Suprapubic skin (tissue), 4 donors: ENCODE measurements at places on chromosomes 1 and 21.

GRCh38 chr1:101632548-101633272 is 364.0 kb downstream of the OLFM3 start:
- DNase-seq = no peak

DNA sequence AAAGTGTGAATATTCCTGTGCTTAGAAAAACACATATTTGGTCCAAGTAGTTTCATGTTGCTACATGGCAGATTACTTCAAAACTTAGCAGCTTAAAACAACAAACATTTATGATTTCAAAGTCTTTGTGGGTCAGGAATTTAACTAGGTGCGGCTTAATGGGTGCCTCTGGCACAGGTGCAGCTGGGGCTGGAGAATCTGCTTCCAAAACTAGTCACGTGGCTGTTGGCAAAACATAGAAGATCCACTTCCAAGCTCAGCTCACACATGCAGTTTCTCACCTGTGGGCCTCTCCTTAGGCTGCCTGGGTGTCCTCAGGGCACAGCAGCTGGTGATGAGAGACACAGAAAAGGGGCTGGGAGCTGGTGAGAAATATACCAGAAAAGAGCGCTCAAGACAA is 263.4 kb downstream of the TTLL7 start:
- DNase-seq = no peak

DNA sequence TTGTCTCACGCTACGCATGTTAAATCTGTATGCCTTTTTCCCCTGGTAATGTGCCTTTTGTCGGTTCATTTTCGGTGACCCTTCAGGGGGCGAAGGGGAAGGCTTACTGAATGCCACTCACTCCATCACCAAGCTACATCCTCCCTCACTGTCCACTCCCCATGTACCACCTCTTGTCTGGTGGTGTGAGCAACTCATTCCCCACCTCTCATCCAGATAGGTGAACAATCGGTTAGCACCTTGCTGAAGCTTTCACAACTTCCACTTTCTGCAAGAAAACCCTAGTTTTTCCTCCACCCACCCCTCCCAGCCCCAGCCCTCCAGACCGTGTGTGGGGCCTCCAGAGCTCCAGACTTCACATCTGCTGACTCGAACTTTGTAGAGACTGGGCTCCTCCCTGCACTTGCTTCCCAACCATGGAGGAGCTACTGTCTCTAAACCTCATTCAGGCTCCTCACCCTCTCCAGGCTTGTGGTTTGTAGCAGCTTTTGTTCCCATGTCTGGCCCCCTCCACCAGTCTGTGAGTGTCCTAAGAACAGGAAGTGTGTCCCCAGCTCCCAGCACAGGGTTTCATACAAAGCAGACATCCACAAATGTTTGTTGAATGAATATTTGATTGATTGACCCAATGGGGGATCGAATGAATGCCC is 48.4 kb upstream of the RUNX3 start:
- DNase-seq = no peak

DNA sequence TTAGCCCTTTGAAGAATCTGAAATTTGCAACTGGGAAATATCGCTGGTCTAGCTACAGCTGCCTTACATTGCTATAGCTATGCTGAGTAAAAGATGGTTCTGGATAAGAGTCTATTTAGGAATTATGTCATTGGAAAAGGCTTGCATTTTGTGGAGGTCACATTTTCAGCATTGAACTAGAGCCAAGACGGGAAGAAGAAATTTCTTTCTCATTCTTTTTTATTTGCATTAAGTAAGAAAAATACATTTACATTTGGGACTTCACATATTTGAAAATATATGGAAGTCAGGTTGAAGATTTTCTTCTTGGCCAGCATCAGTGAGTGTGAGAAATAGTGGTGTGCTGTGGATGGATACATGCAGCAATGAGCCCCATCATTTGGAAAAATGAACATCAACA is 291.6 kb downstream of the PTBP2 start:
- DNase-seq = no peak

DNA sequence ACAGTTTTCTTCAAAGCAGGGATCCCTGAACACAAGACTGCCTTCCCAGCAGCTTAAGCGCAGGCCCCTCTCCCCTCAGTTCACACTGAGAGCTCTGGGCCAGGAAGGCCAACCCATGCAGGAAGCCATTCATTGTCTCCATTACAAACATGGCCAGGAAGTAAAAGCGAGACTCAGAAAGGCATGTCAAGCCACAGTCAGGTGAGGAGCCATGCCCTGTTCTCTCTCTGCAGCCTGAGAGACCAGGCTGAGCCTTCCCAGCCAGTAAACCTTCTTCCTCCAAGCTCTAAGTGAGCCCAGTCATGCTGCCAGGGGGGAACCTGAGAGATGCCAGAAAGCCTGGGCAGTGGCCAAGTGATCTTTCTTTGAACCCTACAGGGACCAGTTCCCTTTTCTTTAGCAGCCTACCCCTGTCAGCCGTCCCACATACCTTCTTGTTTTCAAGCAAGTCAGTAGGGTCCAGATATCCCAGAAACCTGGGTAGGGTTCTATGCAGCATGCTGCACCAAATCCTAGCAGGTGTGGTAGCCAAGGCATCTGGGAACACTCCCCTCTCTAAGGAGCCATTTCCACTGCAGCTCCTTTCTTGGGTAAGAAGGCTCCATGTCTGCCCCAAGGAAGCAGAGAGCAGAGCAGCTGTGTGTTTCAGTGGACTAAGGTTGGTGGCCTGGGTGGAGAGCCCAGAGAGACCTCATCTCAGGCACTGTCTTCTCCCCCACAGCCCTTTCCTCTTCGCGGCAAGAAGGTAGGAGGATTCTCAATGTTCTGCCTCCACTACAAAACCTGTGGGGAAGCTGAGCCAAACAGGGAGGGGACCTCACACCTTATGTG is 977 bp downstream of the TRAF3IP3 start:
- peak; percentile 76 for DNase-seq

- DNase-seq = no peak
Measured at GRCh38 chr1:153505576-153505975, 30.2 kb downstream of the S100A6 start.

GRCh38 chr1:160164121-160164520 is 12.7 kb downstream of the ATP1A4 start:
- DNase-seq = no peak

DNA sequence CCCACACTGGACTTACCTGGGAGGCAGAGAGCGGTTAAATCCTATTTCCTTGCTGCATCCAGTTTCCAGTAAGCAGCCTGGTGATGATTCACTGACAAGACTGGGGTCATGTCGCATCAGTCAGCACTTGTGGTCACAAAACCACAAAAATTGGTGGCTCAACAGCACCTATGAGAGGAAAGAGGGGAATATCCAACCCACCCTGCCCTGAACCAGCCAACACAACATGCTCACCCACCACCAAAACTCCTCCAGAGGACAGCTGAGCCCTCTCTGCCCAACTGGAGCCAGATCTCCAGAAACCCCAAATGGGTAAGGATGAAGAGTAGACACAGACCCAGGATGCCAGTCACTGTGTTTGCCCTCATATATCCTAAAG is 64.0 kb downstream of the CD46 start:
- DNase-seq = peak; percentile 38
